ENCODE measurements at places on chromosomes 1 and 21.

GRCh38 chr1:20500716-20501115 is 7.2 kb downstream of the MUL1 start:
- DNase-seq: no peak

- no peak for DNase-seq
Observed at GRCh38 chr21:29462479-29462878, 163.8 kb downstream of the BACH1 start.

DNA sequence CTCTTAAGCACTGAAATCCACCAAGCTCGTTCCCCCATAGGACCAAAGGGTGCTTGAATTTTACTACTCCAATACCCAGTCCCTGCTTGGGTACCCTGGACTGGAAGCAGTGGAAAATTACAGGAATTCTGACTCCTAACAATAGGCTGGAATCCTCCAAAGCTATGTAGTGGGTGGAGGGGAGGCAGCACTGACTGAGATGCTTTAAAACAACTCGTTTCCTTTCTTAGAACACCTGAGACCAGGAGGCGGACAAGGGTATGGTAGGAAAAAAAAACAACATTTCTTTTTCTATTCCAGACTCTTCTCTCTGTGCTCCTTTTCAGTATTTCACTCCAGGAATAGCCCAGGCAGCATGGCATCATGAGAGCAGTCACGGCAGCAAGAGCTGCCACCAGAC is 2.3 kb downstream of the PEF1 start:
- DNase-seq: no peak

DNA sequence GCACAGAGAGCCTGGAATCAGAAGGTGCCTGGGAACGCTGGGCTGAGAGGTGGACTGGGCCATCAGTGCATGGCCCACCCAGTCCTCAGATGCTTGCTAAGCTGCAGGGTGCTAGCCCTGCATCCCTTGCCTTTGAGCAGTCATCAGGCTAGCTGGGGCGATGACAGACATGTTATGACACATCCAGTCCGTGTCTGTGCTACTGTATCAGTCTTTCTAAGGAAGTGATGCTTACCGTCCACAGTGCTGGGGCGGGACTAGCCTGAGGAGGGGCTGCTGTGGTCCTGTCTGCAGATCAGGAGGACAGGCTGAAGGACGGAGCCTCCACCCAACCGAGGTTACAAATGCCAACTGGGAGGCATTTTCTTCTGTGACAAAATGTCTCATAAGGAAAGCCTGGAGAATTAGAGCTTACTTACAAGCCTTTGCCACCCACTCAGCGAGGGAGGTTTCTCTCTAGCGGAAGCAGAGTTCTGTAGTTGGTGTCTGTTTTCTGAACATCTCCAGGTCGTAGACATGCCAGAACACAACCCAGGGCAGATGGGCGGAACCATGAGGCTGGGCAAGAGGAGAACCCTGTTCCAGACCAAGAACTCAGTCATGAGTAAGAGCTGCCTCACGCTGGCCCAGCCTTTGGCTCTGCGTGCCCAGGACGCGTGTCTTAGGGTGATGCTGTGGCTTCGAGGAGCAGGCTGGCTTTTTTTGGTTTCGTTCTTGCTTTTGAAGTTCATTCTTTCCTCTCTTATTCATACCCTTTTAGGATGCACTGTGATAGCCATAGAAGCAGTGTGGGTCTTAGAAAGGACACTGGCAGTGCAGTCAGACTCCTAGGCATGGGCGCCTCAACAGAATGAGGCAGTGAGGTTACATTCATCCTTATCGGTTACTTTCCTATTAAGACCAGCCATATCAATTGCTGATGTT is 14.3 kb downstream of the SLFNL1 start:
- peak; percentile 33 for DNase-seq

- no peak for DNase-seq
Observed at GRCh38 chr1:203428981-203429599, 46.5 kb upstream of the PRELP start.

DNA sequence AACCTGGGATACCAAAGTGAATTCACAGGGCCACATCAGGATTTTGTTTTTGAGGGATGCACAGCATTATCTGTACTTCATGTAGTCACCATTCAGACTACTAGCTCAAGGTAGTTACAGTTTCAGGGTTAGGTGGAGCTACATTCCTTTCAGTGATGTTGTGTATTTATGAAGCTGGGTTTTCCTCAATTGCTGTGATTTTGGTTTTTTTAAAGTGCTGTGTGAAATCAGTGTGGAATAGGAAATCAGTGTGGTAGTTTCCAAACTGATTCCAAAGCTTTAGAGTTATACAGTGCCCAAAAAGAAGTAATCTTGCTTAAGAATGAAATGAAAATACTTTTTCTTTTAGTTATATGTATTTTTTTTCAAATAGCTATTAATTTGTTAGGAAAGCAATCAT is 95.8 kb downstream of the PKN2 start:
- no peak for DNase-seq

DNA sequence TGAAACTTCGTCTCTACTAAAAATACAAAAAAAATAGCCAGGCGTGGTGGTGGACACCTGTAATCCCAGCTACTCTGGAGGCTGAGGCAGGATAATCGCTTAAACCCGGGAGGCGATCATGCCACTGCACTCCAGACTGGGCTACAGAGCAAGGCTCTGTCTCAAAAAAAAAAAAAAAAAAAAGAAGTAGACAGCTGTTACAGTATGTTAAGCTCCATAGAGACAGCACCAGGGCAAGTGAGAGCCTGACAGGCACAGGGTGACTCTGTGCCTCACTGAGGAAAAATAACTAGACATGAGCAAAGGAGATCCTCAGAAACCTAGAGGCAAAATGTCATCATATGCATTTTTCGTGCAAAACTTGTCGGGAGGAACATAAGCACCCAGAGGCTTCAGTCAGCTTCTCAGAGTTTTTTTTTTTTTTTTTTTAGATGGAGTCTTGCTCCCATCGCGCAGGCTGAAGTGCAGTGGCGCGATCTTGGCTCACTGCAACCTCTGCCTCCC is 9.0 kb upstream of the PRDX1 start:
- DNase-seq: no peak

DNA sequence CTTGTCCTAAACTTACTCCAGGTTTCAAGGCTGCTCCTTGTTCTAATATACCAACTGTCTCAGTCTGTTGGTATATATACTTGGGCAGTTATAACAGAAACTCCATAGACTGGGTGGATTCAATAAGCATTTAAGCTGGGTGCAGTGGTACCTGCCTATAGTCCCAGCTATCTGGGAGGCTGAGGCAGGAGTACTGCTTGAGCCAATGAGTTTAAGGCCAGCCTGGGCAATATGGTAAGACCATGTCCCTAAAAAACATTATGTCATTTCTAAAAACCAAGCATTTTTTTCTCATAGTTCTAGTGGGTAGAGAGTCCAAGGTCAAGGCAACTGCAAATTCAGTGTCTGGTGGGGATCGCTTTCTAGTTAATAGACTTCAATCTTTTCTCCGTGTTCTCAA is 17.4 kb upstream of the CR1L start:
- DNase-seq: no peak

DNA sequence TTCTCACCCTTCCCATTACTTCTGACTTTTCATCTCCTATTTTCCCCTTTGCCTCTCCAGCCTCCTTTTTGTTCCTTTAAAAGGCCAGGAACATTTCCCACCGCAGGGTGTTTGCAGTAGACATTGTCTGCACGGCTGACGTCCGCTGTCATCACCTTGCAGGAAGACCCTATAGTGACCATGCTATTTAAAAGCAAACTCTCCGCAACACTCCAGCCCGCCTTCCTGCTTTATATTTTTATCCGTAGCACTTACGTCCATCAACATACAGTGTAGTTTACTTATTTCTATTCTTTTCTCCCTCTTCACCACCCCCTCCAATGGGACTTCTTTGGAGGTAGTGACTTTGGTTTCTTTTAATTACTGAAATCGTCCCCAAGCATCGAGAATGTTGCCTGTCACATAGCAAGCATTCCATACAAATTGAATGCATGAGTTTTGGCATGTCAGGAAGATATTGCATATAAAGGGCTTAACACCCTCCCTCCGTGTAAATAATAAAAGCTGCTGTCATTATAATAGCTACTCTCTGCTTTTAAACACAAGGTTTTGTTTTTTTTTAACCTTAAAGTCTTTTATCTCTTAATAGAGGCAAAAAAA is 19.8 kb downstream of the SLC25A33 start:
- peak; percentile 10 for DNase-seq

DNA sequence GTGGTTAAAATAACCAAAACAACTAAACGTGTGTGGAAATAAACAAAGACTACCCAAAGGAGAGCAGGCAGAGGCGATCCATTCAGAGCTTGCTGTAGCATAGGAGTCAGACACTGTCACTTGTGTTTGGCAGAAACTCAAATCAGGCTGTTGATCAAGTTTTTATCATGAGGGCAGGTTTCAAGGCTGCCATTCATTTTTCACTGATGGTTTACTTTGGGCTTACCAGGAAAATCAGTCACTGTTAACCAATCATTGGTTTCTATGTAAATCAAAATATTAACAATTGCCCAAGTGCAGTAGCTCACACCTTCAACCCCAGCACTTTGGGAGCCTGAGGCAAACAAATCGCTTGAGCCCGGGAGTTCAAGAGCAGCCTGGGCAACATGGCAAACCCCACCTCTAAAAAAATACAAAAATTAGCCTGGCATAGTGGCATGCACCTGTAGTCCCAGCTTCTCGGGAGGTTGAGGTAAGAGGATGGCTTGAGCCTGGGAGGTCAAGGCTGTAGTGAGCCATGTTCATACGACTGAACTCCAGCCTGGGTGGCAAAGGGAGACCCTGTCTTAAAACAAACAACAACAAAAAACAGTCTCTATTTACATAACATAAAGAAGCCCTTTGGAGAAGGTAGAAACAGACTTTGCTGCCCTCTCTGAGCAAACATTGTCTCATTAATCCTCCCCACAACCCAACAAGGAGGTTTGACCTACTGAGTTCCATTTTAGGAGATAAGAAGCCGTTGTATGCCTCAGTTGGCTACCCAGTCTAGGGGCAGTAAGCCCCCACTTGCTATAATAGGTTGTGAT is 21.1 kb upstream of the ETS2 start:
- DNase-seq: no peak

DNA sequence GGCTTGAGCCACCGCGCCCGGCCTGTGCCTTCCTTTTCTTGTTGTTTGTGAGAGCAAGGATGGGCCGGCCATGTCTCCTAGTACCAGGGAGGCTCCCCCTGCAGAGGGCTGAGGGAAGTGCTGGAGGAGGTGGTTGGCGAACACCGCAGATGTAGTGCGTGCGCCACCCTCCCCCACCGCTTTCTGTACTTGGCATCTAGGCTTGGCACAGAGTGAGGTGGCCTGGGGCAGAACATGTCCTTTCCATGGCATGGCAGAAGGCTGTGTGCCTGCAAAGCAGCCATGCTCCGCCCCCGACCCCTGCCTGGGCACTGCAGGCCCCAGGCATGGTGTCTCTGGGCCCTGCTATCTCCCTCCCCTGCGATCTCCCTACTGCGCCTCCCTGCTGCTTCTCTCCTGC is 30.7 kb downstream of the ALPL start:
- DNase-seq: no peak

DNA sequence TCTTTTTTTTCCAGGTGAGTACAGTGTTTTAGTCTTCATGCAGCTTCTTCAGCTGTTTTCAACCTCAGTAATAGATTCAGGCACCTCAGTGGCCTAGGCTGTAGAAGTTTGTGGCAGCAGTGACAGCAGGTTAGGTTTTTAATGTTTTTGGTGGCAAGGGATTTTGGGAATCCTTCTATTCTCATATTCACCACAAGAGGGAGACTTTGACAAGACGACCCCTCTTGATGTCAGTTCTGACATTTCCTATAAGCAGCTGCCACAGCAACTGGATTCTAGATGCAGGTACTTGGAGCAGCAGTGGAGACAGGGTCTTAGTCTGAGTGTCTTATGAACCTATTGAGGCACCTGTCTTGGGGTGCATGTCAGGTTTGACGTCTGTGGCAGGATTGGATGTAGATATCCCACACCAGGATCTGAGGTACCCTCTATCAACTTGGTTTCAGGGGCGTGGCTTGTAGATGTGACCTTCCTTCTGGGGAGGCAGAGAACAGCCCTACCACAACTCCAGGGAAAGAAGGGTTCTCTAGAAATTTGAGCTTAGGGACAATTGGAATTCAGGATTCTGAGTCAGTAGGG is 1104.2 kb upstream of the TMPRSS15 start:
- no peak for DNase-seq

GRCh38 chr1:21397813-21398188 is 42.1 kb upstream of the NBPF3 start:
- no peak for DNase-seq

- DNase-seq: no peak
Observed at GRCh38 chr1:217734973-217735372, 103.8 kb downstream of the SPATA17 start.
